ENCODE measurements at places on chromosomes 2 and 18. TPM values are rescaled to one million over a fixed set of nuclear protein-coding genes. Genes with fewer than 3 reads are reported as not detected.

Gene CLK1
- 21.2 TPM for polyA plus RNA-seq

Gene IL1B
- polyA plus RNA-seq: 0.51 TPM

Gene TRABD2A
- polyA plus RNA-seq: 0.27 TPM

Gene GALNT14
- polyA plus RNA-seq: 0.86 TPM

Gene LINC00305
- not detected for polyA plus RNA-seq

Gene ARHGAP25
- 3.5 TPM for polyA plus RNA-seq

Gene KCNJ3
- 0.47 TPM for polyA plus RNA-seq

Gene BCL11A
- 0.43 TPM for polyA plus RNA-seq

Gene ALPP
- polyA plus RNA-seq: not detected

Gene MROH2A
- polyA plus RNA-seq: 0.28 TPM

Gene CENPA
- 0.17 TPM for polyA plus RNA-seq

Gene PARD3B
- 1.1 TPM for polyA plus RNA-seq

Gene DNAJC5G
- not detected for polyA plus RNA-seq

Gene UGT1A8
- polyA plus RNA-seq: 0.48 TPM

Gene ZC3H8
- 2.4 TPM for polyA plus RNA-seq

Gene DNAH7
- polyA plus RNA-seq: 0.02 TPM

Gene INHA
- polyA plus RNA-seq: 0.03 TPM

Gene RFTN2
- 1.3 TPM for polyA plus RNA-seq

Gene SPTBN1
- polyA plus RNA-seq: 64.6 TPM

Gene CRACDL
- polyA plus RNA-seq: 0.13 TPM

Gene DSC1
- not detected for polyA plus RNA-seq

Gene CAPN14
- polyA plus RNA-seq: not detected

Gene SPATA3
- polyA plus RNA-seq: not detected

Gene VPS54
- polyA plus RNA-seq: 4.5 TPM

Gene TRIM43
- not detected for polyA plus RNA-seq

Gene RAB12
- 5.0 TPM for polyA plus RNA-seq

Gene UGT1A4
- 446 TPM for polyA plus RNA-seq

Gene CFAP65
- polyA plus RNA-seq: not detected

Gene SLC8A1
- 2.1 TPM for polyA plus RNA-seq

Gene METTL5
- 19.9 TPM for polyA plus RNA-seq

Gene KLHL14
- polyA plus RNA-seq: 0.21 TPM

Gene CMPK2
- 3.8 TPM for polyA plus RNA-seq

Gene DQX1
- 0.05 TPM for polyA plus RNA-seq

Gene STEAP3
- polyA plus RNA-seq: 158 TPM

Gene NR4A2
- 0.96 TPM for polyA plus RNA-seq

Gene BOK
- polyA plus RNA-seq: 57.5 TPM

Gene EGR4
- not detected for polyA plus RNA-seq

Gene IL18R1
- 7.0 TPM for polyA plus RNA-seq

Gene POLR1A
- polyA plus RNA-seq: 4.7 TPM

Gene CRYGD
- polyA plus RNA-seq: not detected

Gene SOX11
- not detected for polyA plus RNA-seq

Gene ONECUT2
- polyA plus RNA-seq: 1.8 TPM

Gene REG1B
- not detected for polyA plus RNA-seq

Gene LHCGR
- polyA plus RNA-seq: not detected

Gene KCNG3
- not detected for polyA plus RNA-seq

Gene CHRND
- polyA plus RNA-seq: not detected

Gene ROCK2
- polyA plus RNA-seq: 8.3 TPM

Gene CENPO
- polyA plus RNA-seq: 3.2 TPM

Gene POTEJ
- not detected for polyA plus RNA-seq

Gene SLC5A7
- polyA plus RNA-seq: not detected

Gene IL1R2
- polyA plus RNA-seq: 4.4 TPM

Gene HNMT
- polyA plus RNA-seq: 44.4 TPM

Gene TNFAIP6
- 0.21 TPM for polyA plus RNA-seq

Gene IL1F10
- polyA plus RNA-seq: not detected

Gene RAB6C
- 0.02 TPM for polyA plus RNA-seq

Gene MOB1A
- polyA plus RNA-seq: 15.5 TPM

Gene DSC2
- 3.7 TPM for polyA plus RNA-seq

Gene SNTG2
- polyA plus RNA-seq: not detected
